IMR-90 (cell line): ENCODE measurements at places on chromosomes 6 and 20.
A peak's percentile ranks its signal among the peaks of the same experiment; 100 is the strongest.

DNA sequence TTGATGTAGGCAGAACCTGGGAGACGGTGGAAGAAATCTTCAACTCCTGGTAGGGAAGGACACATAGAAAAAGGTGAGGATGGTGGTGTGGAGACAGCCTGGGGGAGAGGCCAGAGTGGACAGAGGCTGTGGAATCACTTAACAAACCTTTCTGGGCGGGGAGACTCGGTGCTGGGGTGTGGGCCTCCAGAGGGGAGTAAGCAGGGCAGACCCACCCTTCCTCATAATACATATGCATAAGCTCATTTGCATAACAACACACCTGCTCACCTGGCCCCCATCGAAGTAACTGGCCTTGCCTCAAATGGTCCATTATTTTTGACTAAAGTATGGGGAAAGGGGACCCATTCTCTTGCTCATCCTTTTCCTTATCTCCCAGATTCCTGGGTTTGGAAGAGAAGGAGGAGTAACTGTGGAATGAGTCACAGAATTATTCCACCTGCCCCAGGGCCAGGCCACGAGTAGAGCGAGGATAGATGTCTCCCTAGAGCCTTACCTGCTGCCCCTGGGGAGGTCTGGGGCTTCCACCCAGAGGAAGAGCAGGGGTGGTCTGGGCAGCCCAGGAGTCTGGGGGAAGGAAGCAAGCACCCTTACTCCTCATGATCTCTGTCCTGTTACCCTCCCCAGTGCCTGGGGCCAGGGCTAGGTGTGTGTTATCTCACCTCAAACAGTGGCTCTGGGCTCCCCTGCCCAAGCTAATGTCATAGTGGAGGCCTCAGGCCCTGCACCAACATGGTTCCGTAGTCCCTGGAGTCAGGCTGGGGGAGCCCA lies 10.7 kb upstream of the VEGFA start:
- DNase-seq: no peak

GRCh38 chr6:137095651-137096238 lies 51.0 kb upstream of the IL20RA start:
- DNase-seq: no peak

DNA sequence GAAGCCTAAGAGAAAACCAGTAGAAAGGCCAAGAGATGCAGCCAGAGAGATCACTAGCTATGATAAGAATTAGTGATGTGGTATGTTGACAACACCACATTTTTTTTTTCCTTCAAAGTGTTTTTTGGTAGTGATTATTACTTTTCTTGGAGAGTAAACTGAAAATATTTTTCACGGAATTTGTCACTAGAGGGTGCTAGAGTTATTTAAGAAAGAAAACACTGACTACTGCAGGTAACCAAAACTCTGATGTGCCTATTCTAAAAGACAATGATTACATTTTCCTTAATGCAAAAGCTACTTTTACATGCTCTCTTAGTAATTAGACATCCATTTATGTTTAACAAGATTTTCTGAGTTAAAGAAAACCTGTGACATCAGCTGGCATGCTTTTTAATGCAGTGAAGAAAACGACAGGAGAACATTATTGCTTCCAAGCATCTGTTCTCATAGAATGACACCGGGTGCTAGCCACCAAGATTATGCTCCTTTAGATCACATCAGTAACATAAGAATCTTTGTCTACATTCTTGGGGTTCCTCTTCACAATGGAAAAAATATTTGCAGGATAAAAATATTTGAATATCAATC lies 28.8 kb downstream of the RWDD2A start:
- peak; percentile 54 for DNase-seq

GRCh38 chr6:104357928-104358327 lies 501.8 kb downstream of the HACE1 start:
- DNase-seq: no peak

GRCh38 chr6:69880601-69881000 lies 14.2 kb downstream of the COL19A1 start:
- DNase-seq: no peak

DNA sequence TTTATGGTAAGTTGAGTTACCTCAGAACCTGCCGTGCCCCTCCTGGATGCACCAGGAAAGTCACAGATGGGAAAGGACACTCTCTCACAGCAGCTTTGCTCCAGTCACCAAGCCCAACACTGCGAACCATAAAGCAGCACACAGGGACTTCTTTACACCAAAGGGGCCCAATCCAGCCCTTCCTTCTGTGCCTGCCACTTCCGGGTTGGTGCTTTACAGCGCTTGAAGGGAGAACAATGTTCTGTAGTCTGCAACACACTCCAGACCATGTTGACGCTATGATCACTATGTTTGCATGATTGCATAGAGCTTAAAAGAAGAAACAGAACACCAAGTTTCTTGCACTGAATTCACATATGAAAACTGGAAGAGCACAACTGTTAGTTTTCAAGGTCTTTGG lies 57.1 kb downstream of the SERAC1 start:
- DNase-seq: no peak
